ENCODE measurements at places on chromosomes 16 and 17. TPM values are rescaled to one million over a fixed set of nuclear protein-coding genes. Genes with fewer than 3 reads are reported as not detected.

The GFAP gene
- not detected for total RNA-seq

The HAGH gene
- total RNA-seq = 24.9 TPM

The CLEC18A gene
- total RNA-seq = 0.26 TPM

The TBC1D3H gene
- not detected for total RNA-seq

The HAPSTR1 gene
- 50.3 TPM for total RNA-seq

The KRT40 gene
- total RNA-seq = not detected

DNA sequence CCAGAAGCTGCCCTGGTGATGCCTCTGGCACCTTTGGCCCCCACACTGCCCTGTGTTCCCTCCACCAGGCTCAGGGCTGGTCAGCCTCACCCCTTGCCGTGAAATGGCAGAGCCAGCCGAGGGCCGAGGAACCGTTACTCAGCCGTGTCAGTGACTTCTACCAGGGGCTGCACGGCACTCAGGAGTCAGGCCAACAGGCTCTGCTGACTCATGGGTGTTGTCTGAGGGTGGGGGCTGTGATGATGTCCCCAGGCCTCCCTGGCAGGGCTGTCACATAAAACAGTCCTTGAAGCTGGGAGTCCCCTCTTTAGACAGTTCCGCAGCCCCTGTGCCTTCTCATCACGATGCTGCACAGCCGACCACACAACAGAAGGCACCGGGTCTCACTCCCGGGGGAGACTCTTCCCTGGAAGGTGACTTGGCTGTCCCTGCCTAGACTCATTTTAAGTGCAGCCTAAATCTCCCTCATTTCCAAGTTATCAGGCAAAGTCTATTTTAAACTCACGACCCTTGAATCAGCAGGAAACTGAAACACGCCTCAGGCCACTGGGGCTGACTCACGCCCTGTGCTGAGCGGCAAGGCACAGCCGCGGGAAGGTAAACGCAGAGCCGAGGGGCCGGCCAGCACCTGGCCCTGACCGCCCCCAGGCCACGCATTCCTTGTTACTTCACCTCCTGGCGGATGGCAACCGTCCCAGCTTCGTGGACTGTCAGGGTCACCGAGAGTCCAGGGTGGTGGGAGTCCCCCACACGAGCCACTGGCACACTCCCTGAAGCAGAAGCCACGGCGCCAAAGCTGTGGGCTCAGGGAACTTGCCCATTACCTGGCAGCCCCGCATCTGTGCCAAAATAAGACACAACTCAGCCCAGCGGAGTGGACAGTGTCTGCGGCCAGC lies 102.6 kb downstream of the ZNF778 start:
- DNase-seq = peak; percentile 17

GRCh38 chr17:51144266-51145022 lies 8.9 kb upstream of the NME1 start:
- DNase-seq = no peak

- peak; percentile 78 for DNase-seq
These were observed 62.3 kb downstream of the PHKB start for GRCh38 chr16:47523342-47524006.

- DNase-seq = no peak
These were observed 71.8 kb downstream of the ABHD15 start for GRCh38 chr17:29495011-29495410.

GRCh38 chr16:57624044-57624688 lies 4.3 kb upstream of the ADGRG1 start:
- DNase-seq = no peak

DNA sequence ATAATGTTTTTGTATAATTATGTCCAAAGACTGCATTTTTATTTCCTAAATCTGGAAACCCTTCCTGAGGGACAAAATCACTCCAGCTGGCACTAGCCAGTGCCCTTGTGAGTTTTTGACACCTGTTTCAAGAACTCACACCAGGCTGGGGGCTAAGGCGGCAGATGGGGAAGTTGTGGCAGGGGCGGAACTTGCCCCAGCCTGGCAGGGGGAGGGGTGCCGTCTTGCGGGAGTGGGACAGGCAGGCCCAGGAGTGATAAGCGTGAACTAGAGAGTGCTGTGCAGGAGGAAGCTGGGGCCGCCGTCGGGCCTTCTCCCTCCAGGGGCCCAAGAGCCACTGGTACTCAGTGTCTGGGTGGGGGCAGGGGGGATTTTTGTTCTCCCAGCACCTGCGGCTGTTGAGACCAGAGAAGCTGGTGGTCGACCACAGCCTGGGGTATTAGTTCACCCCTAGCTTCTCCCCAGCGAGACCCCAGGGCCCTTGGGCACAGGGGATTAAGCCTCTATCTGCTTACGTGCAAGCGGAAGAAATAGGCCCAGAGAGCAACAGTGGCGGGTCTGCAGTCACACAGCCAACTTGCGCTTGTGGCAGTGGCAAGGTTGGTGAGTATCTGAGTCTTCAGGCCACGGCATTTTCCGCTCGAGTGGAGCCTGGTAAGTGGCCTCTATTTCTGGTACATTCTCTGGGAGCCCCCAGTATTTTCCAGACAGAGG lies 40.2 kb upstream of the PLCG2 start:
- no peak for DNase-seq

- DNase-seq = peak; percentile 95
These were observed 16.8 kb upstream of the RMI2 start for GRCh38 chr16:11328172-11329070.

- DNase-seq = no peak
These were observed 488 bp downstream of the SPSB3 start for GRCh38 chr16:1781758-1782407.

DNA sequence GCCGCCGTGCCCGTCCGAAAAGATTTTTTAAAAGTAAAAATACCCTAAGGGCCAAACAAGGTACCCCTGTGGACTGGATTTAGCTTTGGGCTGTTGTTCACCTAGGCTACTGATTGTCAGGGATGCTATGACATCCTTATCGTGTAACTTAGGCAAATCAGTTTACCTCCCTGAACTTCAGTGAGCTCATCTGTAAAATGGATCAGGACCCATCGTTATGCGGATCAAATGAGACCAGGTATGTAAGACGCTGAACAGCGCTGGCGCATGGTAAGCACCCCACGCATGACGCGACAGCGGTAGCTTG lies 658 bp upstream of the ZNF771 start:
- DNase-seq = no peak

DNA sequence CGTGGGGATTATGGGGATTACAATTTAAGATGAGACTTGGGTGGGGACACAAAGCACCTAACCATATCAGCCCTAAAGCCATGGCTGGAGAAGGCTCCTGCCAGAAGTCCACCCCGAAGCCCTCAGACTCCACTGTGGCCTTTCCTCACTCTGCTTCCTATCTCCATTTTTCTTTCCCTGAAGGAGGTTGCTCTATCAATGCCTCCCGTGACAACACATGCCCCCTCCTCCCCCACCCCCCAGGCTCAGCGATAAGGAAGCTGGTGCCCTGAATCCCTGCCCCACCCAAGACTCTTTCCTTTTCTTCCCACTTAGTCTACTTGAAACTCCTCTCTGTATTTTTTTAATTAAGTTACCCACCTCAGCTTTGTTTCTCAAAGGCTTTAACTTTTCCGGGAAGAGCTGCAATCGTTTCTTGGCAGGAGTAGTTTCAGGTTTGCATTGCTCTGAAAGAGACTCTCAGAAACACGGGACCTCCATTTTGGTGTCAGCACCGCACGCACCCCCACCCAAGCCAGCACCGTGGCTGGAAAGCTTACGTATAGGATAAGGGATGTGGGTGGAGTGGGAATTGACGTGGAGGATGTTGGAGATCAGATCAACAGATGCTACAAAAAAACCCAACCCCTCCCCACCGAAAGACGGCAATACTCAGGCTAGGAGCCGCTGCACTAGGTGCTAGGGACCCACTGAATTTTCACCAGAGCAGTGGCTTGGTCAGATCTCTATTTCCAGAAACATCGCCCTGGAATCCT lies 15.2 kb upstream of the CA4 start:
- no peak for DNase-seq

DNA sequence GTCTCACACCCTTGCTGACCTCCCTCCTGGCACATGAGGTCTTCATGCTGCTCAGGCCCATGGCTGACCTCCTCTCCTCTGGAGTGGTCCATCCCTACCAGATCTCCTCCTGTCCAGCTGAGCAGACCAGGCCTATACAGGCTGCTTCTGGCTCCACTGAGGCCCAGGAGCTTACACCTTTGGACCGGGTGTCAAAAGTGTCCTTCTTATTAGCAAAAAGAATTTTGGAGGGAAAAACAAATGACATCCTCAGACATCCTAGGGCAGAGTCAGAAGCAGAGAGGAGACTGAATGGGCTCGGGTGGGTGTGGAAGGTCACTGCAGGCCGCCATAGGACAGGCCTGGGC lies 38.1 kb downstream of the WSB1 start:
- no peak for DNase-seq

DNA sequence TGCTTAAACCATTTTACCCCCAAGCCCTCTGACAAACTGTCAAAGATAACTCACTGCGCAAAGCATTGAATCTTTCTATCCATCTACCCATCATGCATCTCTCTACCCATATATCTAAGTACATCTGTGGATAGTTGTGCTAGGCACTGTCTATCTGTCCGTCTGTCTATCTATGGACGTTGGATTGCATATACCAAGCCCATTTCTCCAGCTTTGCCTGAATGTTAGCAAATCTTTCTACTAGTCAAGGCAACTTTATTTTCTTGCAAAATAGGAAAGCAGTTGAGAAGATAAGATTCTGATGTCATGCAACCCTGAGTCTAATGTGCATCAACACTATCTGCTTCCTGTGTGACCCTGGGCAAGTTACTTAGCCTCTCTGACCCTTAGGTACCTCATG lies 117.2 kb downstream of the XYLT1 start:
- no peak for DNase-seq

DNA sequence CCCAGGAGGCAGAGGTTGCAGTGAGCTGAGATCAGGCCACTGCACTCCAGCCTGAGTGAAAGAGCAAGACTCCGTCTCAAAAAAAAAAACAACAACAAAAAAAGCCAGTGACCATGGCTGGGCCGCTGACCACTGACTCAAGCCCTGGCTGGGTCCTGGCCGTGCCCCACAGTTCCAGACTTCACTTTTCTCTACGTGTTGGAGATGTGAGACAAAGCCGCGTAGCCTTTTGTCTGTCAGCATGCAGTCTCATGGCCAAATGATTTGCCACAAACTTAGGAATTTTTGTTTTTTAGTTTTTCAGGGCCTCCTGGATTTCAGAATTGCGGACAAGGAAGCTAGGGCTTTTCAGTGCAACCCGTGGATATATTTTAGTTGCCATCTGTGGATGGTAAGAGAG lies 89.3 kb upstream of the CIBAR2 start:
- DNase-seq = no peak

All from GM12878 (cell line).